ENCODE measurements at places on chromosomes 2 and 18.

DNA sequence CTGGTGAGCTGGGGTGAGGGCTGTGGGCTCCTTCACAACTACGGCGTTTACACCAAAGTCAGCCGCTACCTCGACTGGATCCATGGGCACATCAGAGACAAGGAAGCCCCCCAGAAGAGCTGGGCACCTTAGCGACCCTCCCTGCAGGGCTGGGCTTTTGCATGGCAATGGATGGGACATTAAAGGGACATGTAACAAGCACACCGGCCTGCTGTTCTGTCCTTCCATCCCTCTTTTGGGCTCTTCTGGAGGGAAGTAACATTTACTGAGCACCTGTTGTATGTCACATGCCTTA, 10.5 kb downstream of the PROC start:
- peaks cover under 1% of the 10 kb centered on the region for H3K4me1 ChIP-seq
- DNase-seq: no peak
- no peak overlapping the region for H3K4me3 ChIP-seq

- no peak overlapping the region for H3K4me3 ChIP-seq
- DNase-seq: no peak
- H3K27ac ChIP-seq: no peak overlapping the region
- no peaks in the 10 kb centered on the region for H3K27me3 ChIP-seq
- no peaks in the 10 kb centered on the region for H3K36me3 ChIP-seq
Observed at GRCh38 chr2:134835471-134835870, 2.9 kb upstream of the ACMSD start.

GRCh38 chr2:237205043-237205541, 119.4 kb downstream of the COPS8 start:
- H3K4me1 ChIP-seq: peaks cover 26% of the 10 kb centered on the region
- H3K36me3 ChIP-seq: no peaks in the 10 kb centered on the region
- DNase-seq: no peak
- no peak overlapping the region for H3K27ac ChIP-seq

DNA sequence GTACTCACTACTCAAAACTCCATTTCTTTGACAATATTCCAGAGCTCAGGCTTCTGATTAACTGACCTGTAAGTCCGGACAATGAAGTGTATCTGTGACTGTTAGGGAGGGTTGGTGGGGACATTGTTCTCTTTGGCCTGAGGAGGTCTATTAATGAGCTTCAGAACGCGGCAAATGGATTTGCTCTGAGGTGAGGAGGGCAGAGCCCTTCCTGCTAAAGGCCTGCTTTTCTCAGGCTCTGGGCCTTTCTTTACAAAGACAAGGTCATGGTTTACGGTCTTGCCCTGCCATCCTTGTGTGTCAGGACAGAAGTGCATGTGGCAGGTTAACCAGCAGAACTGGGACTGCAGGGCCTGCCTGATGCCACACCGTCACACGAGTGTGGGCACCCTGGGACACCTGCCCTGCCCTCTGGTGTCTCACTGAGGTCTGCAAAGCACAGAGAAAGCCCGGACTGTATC, 7.2 kb downstream of the ALKAL2 start:
- no peak overlapping the region for H3K4me3 ChIP-seq
- DNase-seq: no peak
- H3K36me3 ChIP-seq: no peaks in the 10 kb centered on the region
- peaks cover 3% of the 10 kb centered on the region for H3K27me3 ChIP-seq
- H3K4me1 ChIP-seq: no peaks in the 10 kb centered on the region

DNA sequence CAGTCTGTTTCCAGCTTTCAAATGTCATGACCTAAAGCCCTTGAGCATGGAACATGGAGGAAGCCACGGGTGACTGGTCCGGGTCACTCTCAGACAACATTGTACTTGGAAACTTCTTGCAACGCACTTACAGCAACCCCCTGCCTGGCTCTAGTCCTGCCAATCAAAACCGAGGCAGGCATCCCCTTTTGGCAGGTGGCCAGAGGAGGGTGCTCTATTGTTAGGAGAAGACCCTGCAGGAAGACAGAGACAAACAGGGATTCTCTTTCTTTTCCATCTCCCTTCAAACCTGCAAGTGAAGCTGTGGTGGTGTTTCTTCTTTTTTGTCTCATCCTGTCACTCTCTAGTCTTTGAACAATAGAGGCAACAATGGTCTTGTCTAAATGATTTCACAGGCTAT, 667.2 kb downstream of the ZEB2 start:
- no peak for DNase-seq
- no peaks in the 10 kb centered on the region for H3K27me3 ChIP-seq
- H3K27ac ChIP-seq: no peak overlapping the region
- no peak overlapping the region for H3K4me3 ChIP-seq
- H3K36me3 ChIP-seq: no peaks in the 10 kb centered on the region
